Choroid plexus epithelial cell (primary cell): ENCODE measurements at places on chromosomes 2 and 18.

DNA sequence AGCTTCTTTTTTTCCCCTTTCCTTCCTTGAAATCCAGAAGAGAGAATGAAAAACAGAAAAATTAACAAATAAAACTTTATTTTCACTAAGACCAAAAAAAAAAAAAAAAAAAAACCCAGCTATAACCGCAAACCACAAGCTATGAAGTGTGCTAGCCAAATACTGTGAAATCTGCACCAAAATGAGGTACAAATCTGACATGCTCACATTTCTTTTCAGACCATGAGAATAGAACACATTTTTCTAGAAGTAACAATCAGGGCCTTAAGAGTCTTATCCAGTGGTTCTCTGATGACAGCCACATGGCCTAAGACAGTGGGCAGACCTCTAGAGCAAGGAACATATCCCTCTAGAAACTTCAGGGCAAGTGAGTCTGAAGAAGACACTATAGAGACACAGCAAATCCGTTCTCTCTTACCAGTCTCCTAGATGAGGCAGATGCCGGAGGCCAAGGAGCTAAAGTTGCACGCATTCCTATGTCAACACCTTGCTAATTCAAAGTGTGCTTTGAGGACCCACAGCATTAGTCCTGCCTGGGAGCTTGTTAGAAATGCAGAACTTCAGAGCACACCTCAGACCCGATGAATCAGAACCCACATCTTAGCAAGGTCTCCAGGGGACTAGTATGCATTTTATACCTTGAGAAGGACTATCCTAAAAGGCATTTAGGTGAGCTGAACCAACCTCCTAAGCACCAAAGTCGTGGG is 317.1 kb downstream of the MYCN start:
- DNase-seq: no peak

DNA sequence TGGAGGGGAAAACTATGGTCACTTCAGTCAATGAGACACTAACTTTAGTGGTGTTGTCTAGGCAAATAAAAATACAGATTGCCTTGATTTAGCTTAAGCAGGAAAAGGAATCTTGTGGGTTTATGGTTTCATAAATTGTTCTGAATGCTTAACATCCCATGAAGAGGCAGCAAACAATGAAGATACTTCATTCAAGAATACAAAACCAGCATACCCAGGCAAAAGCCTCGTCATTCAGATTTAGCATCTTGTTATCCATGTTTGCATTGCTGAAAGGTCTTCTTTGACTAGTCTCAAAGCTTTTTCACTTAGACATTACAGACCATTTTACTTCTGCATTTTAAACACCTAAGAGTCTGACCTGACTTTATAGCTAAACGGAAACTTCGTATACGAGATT is 272.7 kb upstream of the FSHR start:
- DNase-seq: no peak

- no peak for DNase-seq
These were observed 922.5 kb downstream of the SUCLG1 start for GRCh38 chr2:83536556-83536955.

DNA sequence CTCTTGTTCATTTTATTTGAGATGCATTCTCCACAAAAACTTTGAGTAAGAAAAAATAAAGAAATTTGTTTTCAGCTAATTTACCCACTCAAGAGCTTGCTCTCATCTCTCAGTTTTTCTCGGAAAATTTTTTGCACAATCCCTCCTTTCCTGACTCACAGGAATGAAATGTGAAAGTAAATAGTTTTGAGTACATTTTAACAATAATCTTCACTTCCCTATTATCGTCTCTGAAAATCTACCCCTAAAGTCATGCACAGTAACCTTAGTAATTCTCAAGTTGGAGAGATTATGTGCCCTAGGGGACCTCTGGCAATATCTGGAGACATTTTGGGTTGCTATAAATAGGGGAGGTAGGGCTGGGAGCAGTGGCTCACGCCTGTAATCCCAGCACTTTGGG is 2.6 kb downstream of the CYB5A start:
- DNase-seq: peak; percentile 69

GRCh38 chr2:197514754-197515153 is 1.1 kb upstream of the MOB4 start:
- DNase-seq: no peak

DNA sequence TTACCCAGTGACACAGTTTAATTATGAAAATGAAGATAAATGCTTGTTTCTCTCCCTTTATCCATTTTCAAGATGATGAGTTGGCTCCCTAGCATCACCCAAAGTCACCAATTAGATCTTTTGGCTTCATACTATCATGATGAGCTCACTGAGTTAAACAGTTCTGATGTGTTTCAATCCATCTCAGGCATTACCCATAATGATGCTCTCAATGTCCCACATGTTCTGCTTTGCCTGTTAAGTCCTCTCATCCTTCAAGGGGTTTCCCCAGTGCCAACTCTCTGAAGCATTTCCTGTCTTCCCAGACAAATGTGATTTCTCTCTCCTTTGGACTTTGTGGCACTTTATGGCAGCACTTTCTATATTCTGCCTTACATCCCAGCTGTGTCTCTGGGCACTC is 92.6 kb downstream of the EPB41L3 start:
- no peak for DNase-seq

- no peak for DNase-seq
These were observed 32.1 kb downstream of the ZFP36L2 start for GRCh38 chr2:43194121-43194869.
